ENCODE measurements at places on chromosomes 2 and 18. TPM values are rescaled to one million over a fixed set of nuclear protein-coding genes. Genes with fewer than 3 reads are reported as not detected.

- DNase-seq, result no peak
- H3K4me1 ChIP-seq, result no peaks in the 10 kb centered on the region
- no peaks in the 10 kb centered on the region for H3K36me3 ChIP-seq
- H3K27ac ChIP-seq, result no peak overlapping the region
- no peaks in the 10 kb centered on the region for H3K27me3 ChIP-seq
Measured at GRCh38 chr18:40949114-40949950, 1005.7 kb upstream of the PIK3C3 start.

Gene PAX3
- not detected for total RNA-seq

DNA sequence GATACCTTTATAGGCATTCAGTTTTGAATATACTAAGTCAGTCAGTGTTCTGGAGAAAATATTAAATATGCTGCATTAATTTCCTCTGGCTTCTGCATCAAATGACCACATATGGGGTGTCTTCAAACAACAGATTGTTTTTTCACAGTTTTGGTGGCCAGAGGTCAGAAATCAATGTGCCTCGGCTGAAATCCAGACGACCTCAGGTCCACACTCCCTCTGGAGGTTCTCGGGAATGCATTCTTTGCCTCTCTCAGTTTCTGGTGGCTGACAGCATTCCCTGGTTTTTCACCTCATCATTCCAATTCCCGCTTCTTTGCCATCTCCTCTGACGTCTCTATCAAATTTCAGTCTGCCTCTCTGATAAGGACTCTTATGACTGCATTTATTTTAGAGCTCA lies 142.3 kb downstream of the ZNF407 start:
- no peaks in the 10 kb centered on the region for H3K27me3 ChIP-seq
- no peak for DNase-seq
- H3K27ac ChIP-seq, result no peak overlapping the region

DNA sequence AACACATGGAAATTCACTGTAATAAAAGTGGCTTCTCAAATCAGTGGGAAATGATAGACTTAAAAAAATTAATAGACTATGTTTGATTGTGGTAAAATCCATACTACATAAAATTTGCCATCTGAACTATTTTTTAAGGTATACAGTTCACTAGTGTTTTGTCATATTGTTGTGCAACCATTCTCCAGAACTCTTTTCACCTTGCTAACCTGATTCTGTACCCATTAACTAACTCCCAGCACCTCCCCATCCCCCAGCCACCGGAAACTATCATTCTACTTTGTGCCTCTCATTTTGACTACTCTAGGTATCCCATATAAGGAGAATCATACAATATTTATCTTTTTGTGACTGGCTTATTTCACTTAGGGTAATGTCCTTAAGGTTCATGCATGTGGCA lies 153.3 kb downstream of the PTPRM start:
- no peak overlapping the region for H3K4me3 ChIP-seq
- H3K36me3 ChIP-seq, result no peaks in the 10 kb centered on the region
- H3K27me3 ChIP-seq, result no peaks in the 10 kb centered on the region
